ENCODE measurements at places on chromosomes 5 and 9.

DNA sequence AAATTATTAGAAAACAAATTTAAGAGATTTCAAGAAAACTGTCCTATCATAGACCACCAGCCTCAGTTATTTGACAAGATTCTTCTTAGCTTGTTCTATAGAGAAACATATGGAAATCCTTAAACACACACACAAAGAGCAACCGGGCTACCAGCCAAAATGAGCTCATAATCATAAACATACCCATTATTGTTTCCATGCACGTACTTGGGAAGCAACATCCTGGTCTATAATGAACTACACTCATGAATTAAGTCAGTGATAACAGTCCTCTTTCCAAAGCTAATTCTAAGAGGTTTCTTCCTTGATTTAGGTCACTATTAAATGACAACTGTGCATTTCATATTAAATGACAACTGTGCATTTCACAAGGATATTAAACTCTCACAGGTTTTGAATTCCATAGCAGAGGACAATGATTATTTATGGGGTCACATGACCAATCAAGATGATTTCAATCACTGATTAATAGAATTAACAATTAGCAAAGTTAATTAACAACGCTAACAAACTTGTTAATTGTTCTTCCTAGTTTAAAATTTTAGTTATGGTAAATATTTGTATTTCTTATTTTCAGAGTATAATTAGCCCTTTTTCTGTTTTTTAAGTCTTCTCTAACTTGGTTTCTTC, 77.0 kb downstream of the OXCT1 start:
- DNase-seq, result no peak

- DNase-seq, result no peak
Measured at GRCh38 chr5:102048940-102049339, 247.1 kb downstream of the SLCO4C1 start.

DNA sequence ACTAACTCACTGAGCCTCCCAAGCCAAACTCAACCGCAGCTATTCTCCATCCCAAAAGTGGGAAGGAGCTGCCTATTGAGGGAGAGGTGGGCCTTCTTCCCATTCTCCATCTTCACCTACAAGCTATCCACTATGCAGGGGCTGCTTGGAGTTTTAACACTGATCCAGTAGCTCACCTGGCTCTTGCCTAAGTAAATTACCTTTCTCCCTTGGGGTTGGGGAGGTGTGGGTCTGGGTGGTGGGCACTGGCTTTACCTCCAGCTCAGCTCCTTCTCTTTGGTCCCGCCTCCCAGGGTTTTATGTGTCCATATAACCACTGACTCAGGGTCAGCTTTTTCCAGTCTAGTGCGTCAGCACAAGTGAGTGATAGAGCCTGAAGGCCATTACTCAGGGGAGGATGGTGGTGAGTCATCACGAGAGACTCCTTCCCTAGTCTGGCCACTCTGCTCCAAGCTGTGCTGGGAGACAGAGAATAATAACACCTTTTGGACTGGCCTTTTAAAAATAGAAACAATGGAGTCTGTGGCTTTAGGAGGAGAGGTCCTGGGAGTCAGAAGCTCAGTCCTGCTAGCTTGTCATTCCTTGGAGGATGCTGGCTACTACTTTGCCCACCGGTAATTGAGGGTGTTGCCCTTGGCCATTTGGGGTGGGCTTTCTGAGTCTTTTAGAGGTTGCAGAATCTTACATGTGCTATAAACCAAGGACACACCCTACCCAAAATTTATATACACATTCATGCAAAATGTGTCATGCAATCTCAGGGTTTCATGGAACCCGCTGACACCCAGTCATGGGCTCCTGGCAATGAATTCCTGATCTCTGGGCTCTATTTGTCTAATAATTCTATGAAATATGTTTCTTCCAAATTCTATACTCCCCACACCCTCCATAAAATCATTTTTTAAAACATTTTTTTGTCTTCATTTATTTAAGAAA, 35.6 kb upstream of the ATP6V1G1 start:
- DNase-seq, result no peak

DNA sequence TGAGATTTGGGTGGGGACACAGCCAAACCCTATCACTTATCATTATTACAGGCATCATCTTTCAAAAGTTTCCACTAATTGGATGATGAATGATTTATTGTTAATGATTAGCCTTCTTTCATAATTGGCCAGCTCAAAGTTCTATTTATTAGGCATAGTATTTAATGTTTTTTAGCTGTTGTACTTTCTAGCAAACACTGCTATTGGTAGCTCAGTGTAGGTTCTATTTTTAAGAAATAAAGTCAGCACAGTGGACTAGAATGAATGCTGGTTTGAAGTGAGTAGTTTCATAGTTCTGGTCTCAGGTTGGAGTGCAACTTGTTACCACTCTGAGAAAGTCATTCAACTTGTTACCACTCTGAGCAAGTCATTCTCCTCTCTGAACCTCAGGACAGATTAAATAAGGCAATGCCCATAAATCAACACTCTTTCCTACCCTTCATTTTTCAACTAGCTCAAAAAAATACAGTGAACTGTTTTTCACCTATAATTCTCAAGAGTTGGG, 46.9 kb downstream of the JAKMIP2 start:
- no peak for DNase-seq

GRCh38 chr9:91177661-91178280, 183.9 kb downstream of the AUH start:
- DNase-seq, result no peak

DNA sequence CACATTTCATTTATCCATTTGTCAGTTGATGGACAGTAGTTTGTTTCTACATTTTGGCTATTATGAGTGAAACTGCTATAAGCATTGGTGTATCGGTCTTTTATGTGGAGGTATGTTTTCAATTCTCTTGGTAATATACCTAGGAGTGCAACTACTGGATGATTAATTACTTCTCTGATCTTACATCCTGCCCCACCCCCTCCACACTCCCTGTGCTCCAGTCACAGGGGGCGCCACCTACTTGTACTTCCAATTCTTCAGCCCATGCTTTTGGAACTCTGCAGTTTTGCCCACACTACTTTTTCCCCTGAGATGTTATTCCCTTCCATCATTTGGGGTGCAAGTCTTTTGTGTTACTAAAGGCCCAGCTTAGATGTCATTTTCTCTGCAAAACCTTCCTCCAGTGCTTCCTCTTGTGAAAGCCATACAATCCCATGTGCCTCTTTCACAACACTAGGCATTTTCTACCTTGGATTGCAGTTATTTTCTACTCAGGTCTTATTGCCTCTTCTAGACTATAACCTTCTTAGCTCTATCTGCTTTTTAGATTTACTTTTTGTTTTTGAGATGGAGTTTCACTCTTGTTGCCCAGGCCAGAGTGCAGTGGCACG, 42.1 kb downstream of the SEC61B start:
- DNase-seq, result peak; percentile 20

GRCh38 chr5:44002381-44002901, 386.8 kb downstream of the FGF10 start:
- no peak for DNase-seq

- DNase-seq, result no peak
Measured at GRCh38 chr5:14003936-14004335, 59.4 kb upstream of the DNAH5 start.

- DNase-seq, result no peak
Measured at GRCh38 chr5:83553000-83553486, 81.5 kb downstream of the VCAN start.

DNA sequence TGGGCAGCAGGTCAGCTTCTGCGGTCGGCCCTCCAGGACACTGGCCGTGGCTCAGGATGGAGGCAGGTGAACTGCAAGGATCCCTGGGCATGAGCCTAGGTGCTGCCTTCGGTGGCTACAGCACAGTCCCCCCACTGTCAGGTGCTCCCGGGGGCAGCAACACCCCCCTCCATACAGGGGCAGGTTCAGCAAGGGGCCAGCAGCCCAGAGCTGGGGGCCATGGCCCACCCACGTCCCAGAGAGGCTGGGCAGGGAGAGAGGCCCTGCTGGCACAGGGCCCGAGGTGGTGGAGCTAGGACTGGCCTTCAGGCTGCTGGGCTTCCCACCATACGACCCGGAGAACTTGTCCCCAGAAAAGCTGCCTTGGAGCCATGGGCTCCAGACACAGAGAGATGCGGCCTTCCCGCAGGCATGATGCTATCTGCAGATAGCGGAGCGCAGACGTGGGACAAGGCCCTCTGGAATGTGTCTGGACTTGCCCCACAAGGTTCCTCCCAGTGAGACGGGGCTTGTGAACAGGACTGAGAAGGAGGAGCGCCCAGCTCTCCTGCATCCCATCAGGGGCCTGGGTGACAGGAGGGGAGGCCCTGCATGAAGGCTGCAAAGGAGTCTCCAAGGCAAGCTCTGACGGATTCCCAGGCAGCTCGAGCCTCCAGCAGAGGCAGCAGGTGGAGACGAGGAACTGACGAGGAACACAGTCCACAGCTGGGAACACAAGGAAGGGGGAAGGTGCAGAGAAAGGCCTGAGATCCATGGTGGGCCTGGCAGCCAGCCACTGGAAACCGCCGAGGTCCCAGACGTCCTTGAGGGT, 111.1 kb downstream of the VAV2 start:
- DNase-seq, result no peak

GRCh38 chr9:134058716-134059115, 9.1 kb downstream of the BRD3 start:
- DNase-seq, result no peak

- DNase-seq, result no peak
Measured at GRCh38 chr5:96338091-96338490, 95.0 kb downstream of the PCSK1 start.

- peak; percentile 34 for DNase-seq
Measured at GRCh38 chr9:93520523-93520922, 55.9 kb upstream of the PHF2 start.

DNA sequence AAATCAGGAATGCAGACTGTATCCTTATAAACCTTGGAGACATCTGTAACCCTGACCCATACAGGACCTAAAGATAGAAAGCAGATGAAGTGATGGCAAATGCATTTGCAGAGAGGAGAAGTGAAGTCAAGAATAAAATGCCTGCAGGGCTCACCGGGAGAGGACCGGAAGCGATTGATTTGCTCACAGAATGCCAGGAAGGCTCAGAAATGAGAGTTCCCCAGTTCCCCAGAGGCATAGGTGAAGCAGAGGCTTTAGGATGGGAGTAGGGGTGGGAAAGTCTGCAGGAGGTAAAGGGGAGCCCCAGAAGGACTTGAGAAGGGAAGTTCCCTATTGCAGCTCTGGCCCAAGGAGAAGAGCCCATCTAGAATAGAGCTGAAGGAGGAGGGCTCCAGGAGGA, 63.9 kb upstream of the TNFAIP8 start:
- no peak for DNase-seq

DNA sequence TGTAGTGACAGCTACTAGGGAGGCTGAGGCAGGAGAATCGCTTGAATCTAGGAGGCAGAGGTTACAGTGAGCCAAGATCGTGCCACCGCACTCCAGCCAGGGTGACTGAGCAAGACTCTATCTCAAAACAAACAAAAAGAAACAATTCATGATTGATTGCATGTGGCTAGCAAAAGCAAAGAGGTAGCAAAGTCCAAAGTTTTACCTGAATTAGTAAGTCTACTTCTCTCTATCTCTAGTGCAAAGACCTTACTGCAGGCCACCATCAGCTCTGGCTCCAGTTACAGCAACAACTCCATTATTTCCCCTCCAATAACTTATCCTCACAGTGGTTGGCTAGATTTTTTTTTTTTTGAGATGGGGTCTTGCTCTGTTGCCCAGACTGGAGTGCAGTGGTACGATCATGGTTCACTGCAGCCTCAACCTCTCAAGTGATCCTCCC, 6.2 kb upstream of the SAR1B start:
- no peak for DNase-seq

- DNase-seq, result no peak
Measured at GRCh38 chr9:118230329-118230728, 526.1 kb downstream of the TLR4 start.

GRCh38 chr5:92337772-92338234, 954.7 kb upstream of the ARRDC3 start:
- DNase-seq, result no peak

- DNase-seq, result no peak
Measured at GRCh38 chr5:133110709-133111108, 58.9 kb downstream of the HSPA4 start.

DNA sequence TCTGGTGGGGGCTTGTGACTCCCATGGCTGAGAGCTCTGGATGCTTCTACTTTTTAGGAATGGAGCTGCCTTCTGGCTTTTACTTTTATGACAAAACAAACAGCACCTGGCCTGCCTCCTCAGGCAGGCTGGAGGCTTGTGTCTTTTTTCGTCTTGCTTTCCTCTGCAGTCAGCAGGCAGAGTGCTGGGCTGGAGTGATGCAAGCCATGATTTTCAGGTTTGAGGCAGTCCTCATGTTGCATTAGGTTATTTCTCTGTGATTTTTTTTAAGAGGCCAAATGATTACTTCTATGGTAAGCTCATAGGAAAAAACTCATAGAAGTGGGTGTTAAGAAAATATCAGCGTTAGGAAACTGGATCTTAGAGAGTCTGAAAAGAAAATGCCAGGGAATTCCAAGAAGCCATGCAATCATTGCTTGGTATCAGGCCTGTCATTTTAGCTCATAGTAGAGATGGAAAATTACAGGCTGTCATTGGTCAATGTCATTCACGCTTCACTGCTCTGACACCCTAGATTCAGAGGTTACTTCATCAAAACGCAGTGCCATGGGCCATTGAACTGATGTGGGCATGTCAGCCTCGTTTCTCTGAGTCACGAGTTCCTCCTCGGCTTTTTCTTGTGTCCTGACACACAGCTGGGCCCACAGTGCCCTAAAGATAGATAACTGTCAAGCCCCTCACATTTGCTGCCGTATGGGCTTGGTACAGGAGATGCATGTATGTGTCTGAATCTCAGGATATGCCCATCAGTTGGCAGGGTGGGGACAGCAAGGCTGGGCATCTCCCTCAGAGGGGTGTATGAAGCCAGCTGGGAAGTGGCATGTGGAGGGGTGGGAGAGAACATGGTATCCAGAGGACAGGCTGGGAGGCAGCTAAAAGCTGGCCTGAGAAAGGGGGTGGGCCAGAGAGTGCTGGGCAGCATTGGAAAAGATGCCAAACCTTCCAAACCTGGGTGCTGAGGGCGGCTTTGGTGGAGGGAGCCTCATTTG, 151.8 kb downstream of the HSPA4 start:
- DNase-seq, result no peak

- DNase-seq, result no peak
Measured at GRCh38 chr5:74243634-74244033, 396.9 kb downstream of the ENC1 start.

DNA sequence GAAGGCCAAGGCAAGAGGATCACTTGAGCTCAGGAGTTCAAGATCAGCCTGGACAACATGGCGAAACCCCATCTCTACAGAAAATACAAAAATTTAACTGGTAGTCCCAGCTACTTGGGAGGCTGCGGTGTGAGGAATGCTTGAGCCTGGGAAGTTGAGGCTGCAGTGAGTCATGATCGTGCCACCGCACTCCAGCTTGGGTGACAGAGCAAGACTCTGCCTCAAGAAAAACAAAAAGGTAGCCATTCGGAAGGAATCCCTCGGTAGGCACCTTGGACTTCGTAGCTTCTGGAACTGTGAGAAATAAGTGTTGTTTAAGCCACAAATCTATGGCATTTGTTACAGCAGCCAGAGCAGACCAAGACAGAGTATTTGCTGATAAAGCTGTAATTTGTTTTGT, 174.2 kb downstream of the DCP2 start:
- no peak for DNase-seq
